ENCODE measurements at places on chromosomes 16 and 17.

- peak; percentile 49 for DNase-seq
These were observed 1.1 kb downstream of the C17orf107 start for GRCh38 chr17:4900231-4901107.

DNA sequence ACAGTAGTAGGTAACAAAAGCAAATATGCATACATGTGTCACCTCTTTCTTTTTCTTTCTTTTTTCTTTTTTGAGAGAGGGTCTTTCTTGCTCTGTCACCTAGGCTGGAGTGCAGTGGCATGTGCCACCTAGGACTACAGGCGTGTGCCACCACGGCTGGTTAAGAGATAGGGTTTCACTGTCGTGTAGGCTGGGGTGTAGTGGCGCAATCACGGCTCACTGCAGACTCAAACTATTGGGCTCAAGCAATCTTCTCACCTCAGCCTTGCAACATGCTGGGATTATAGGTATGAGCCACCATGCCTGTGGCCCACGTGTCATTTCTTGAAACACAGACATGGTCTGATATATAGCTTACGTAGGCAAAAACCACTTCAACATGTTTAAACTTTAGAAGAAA is 397.7 kb upstream of the PMFBP1 start:
- DNase-seq, result no peak

- DNase-seq, result no peak
These were observed 37.3 kb upstream of the ANKFY1 start for GRCh38 chr17:4301066-4301465.

GRCh38 chr16:87438611-87438985 is 46.5 kb downstream of the MAP1LC3B start:
- no peak for DNase-seq

- DNase-seq, result no peak
These were observed 265.9 kb upstream of the SALL1 start for GRCh38 chr16:51416926-51417325.

DNA sequence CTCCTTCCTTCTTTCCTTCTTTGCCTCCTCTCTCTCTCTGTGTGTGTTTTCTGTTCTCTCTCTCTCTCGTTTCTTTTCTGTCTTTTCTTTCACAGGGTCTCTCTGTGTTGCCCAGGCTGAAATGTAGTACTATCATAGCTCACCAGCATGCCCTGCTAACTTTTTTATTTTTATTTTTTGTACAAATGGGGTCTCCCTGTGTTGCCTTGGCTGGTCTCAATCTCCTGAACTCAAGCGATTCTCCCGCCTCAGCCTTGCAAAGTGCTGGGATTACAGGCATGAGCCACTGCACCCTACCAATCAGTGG is 1.5 kb downstream of the SLC5A11 start:
- DNase-seq, result no peak

- no peak for DNase-seq
These were observed 275.1 kb upstream of the TBX2 start for GRCh38 chr17:61124562-61124961.

- no peak for DNase-seq
These were observed 179.1 kb downstream of the ABCC12 start for GRCh38 chr16:47976636-47977210.

- no peak for DNase-seq
These were observed 18.6 kb downstream of the GGA2 start for GRCh38 chr16:23491490-23492391.

All from stimulated activated CD4-positive, alpha-beta T cell treated with anti-CD3 and anti-CD28 coated beads, Interleukin-15, amount 100 ng/mL, for 24 hours (primary cell).